Activated CD4-positive, alpha-beta T cell treated with anti-CD3 and anti-CD28 coated beads, Interleukin-2, amount 50 U/mL, for 1 hour (primary cell): ENCODE measurements at places on chromosomes 7 and 10.

- no peak for DNase-seq
Observed at GRCh38 chr10:128837478-128837877, 629.6 kb upstream of the MGMT start.

GRCh38 chr7:30433506-30433905, 45.1 kb downstream of the NOD1 start:
- no peak for DNase-seq

GRCh38 chr7:81036057-81036456, 117.2 kb upstream of the SEMA3C start:
- DNase-seq, result no peak

GRCh38 chr7:151447901-151448260, 7.9 kb upstream of the CRYGN start:
- DNase-seq, result no peak

GRCh38 chr10:110141185-110141584, 66.2 kb upstream of the MXI1 start:
- DNase-seq, result no peak
